ENCODE measurements at places on chromosomes 1 and 21.

DNA sequence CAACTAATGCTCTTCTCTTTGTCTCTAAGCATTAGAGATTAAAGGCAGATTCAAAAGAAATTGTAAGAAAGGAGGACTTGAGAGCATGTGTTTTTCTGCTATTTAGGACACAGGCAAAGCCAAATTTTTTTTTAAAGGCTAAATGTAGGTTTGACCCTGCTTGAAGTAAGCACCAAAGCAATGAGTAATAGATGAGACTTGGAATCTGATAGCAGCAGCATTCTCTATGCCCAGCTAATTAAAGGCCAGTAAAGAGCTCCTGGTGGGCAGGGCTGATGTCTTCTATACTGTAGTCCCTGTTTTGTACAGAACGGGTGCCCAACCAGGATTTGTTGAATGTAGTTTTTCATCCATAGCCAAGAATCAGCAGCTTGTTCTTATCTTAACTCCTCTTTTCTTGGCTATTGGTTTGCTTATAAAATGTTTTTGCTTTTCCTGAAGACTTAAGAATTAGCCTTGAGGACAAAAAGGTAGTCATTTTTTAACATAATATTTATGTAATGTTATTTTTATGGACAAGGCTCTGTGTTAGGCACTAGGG lies 179.6 kb downstream of the LMO4 start:
- no peak for DNase-seq

DNA sequence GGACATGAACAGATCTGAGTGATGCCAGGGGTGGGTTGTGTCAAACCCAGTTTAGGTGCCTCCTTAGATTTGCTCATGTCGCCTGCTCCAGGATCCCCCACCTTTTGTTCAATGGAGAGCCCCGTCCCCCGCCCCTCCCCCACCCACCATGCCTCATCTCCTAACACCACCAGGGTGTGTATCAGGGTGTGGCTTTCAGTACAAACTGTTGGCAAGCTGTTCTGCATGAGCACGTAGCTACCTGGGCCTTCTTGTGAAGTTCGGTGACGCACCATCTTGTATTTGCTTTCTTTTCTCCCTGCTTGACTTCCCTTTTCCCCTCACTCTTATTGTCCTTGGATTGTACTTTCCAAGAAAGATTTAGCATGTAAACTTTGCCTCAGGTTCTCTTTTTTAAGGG lies 94.8 kb downstream of the EBNA1BP2 start:
- DNase-seq: no peak

- no peak for DNase-seq
Measured at GRCh38 chr1:118461154-118461553, 276.1 kb upstream of the SPAG17 start.

DNA sequence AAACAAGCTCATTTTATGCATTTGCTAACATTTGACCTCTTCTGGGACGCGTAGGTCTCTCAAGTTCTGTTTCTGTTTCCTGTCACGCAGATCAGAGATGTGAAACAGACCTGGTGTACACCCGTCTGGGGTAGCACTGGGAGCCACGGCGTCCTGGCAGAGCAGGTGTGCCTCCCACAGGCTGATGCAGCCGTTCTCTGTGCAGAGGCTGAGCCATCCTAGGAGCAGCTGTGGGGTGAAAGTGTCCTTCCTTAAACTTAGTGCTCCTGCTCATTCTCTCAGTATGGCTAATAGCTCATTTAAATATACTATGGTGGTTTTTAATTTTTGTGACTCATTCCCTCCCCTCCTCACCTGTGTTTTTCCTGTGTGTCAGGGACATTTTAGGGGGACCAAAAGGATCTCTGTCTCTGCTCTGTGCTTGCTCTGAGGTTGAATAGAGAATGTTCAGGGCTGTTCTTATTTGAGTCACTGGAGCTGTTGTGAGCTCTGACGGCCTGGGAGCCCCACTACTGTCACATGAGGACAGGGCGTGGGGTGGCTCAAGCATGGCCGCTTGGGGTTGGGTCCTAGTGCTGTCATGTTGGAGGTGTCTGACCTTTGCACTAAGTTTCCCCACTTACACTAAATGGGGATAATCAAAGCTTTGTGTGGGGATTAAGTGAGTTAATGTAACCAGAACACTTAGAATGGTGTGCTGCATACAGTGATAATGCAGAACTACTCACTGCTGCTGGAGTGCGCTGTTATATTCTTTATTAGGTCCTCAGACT lies 43.0 kb downstream of the GALNT2 start:
- no peak for DNase-seq

GRCh38 chr1:108050158-108050557 lies 85.2 kb upstream of the VAV3 start:
- DNase-seq: no peak

Measured in stimulated activated CD8-positive, alpha-beta memory T cell treated with anti-CD3 and anti-CD28 coated beads, Interleukin-7, amount 100 ng/mL, for 1 hour (primary cell).